ENCODE measurements at places on chromosomes 5 and 9.

- peak; percentile 91 for DNase-seq
These were observed 3.1 kb upstream of the FCHSD1 start for GRCh38 chr5:141654298-141654697.

DNA sequence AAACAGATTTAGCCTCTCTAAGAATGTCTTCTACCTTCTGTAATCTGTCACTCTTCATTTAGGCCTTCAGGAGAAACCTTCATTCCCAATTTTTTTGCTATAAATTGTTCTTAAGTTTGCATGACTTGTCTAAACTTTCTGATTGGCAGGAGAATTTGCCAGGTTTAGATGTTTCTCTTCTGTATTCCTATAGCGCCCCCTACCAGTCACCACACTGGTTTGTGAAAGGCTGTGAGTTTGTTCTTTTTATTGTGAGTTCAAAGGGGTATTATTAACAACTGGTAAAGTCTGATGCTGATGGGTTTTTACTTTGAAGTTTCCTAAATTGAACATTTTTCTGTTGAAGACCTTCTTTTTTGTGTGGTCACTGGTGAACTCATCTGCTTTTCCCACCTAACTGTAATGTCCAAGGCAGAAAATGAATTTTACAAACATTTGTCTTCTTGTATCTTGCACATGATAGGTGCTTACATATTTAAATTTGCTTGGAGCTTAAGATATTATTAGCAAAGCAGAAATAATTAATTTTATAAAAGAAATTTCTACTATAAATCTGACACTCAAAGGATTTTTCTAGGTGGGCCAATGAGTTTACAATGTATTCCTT lies 18.4 kb upstream of the F2RL2 start:
- DNase-seq, result peak; percentile 78

- no peak for DNase-seq
These were observed 795.6 kb downstream of the PTPRD start for GRCh38 chr9:9817176-9817575.

- peak; percentile 73 for DNase-seq
These were observed 29.7 kb upstream of the FAM169A start for GRCh38 chr5:74895906-74896305.
